ENCODE measurements at places on chromosomes 4 and X.

GRCh38 chr4:7844594-7844991, 95.1 kb downstream of the AFAP1 start:
- no peak for DNase-seq

GRCh38 chr4:93879919-93880318, 51.4 kb downstream of the ATOH1 start:
- DNase-seq, result no peak

DNA sequence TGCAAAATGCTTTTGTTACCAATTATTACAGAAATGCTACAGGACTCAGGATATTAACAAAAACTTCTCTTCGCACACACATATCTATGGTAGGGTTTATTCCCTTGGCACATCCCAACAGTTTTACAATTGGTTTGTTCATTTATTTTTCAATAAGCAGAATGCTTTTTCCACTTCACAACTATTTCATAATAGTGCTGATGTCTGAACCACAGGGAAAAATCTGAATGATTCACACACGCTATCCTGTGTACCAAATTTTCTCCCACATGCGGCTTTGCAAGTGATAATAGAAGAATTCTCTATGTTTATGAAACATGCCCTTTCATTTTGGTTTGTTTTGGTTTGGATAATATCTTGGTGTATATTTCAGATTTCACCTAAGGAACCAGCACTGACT, 725.7 kb upstream of the TENM3 start:
- no peak for DNase-seq

DNA sequence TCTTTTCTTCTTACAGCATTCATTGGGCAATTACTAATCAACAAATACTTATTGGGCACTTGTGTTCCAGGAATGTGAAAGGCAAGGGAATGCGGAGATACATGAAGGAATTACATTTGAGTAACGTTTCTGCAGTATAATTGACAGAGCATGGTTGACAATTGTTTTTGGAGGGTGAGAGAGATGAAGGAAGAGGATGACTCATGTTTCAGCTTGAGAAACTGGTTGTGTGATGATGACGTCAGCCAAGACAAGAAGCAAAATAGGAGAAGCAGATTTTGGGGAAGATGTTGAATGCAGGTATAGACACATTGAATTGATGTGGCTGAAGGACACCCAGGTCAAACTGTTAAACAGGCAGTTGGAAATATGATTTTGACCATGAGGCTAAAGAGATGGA, 8.0 kb upstream of the CPEB2 start:
- no peak for DNase-seq

Data from NCI-H1417 treated with DMSO at 0.1 percent for 48 hours (cell line).